ENCODE measurements at places on chromosomes 11 and 22.
A peak's percentile ranks its signal among the peaks of the same experiment; 100 is the strongest.

DNA sequence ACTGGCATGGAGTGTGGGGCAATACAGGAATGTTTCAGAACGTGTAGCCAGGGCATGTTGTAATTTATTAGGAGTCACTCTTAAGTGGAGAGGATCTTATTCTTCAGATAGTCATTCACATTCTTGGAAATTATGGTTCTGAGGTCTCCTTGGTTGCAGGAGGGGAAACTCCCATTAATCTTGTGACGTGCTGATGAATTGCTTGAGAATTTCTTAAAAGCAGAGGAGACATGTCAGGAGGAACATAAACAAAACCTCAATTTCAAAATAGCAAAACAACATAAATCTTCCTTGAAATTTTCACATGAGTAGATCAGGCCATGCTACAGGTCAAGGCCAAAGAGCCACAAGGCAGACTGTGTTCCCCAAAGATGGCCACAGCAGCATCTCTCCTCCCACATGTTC lies 50.4 kb downstream of the ADM start:
- DNase-seq: no peak

DNA sequence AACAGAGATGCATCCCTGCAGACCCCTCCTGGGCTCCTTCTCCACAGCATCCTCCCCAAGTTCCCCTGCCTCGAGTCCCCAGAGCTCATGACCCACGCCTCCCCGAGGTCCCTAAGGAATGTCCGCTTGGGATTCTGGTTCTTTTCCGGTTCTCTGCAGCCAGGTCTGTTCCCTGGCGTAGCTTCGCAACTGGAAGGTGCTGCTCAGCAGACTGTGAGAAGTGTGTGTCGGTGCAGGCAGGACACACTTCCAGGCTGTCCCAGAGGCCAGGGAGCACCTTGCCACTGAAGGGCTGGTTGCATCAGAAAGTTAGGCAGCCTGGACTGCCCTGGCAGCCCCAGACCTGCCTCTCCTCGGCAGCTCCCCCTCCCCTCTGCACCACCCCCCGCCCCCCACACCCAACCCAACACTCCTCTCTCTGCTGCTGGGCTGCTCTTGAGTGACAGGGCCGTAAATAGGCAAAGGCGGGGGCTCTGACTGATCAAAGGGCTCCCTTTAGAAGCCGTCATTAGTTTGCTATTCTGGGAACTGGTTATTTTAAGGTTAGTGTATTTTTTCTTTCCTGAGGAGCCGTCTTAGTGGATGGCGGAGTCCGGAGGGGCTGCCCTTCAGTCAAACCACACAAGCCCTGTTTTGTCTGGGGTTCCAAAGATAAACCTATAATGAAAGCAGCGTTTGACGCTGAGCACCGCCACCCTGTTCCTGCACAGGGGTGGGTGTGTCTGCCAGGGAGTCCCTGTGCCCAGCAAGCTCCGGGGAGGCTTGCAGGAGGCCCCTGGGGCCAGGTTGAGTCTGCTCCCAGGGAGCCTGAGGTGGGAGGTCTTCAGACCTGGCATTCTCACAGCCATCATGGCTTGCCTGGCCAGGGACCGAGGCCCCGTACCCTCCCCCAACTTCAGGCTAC lies 88.6 kb upstream of the KCNQ1OT1 start:
- no peak for DNase-seq

GRCh38 chr11:109236188-109236587 lies 185.8 kb upstream of the C11orf87 start:
- no peak for DNase-seq

DNA sequence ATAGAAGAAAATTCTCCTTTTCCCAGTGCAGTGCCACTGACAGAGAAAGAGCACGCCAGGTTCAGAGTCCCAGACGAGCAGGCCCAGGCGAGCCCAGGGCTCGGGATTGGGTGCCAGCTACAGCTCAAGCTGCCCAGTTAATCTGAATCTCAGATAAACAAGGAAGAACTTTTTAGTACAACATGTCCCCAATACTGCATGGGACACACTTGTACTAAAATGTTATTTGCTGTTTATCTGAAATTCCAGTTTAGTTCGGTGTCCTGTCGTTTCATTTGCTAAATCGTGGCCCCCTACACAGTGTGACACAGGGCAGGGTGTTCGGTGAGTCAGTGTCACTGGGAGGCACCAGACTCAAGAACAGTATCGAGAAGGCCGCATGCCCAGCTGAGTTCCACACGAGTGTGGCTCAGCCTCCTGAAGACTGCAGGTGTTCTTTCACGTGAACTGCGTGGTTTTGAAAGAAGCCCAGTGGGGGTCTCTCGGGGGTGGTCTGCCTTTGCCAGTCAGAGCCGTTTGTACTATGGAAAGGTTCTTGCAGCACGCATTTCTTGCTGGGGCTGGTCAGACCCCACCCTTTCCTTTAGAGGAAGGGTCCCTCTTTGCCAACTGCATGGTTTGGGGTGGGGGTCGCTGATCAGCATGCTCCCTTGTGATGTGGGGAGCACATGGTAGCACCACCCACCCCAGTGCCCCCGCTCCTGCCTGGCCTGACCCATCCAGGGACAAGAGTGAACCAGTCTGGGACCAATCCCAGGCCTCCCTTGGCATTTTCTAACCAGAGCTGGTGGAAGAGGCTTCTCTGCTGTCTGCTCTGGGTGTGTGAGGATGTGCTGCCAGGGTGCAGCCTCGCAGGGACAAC lies 115.6 kb upstream of the B3GAT1 start:
- DNase-seq: no peak

DNA sequence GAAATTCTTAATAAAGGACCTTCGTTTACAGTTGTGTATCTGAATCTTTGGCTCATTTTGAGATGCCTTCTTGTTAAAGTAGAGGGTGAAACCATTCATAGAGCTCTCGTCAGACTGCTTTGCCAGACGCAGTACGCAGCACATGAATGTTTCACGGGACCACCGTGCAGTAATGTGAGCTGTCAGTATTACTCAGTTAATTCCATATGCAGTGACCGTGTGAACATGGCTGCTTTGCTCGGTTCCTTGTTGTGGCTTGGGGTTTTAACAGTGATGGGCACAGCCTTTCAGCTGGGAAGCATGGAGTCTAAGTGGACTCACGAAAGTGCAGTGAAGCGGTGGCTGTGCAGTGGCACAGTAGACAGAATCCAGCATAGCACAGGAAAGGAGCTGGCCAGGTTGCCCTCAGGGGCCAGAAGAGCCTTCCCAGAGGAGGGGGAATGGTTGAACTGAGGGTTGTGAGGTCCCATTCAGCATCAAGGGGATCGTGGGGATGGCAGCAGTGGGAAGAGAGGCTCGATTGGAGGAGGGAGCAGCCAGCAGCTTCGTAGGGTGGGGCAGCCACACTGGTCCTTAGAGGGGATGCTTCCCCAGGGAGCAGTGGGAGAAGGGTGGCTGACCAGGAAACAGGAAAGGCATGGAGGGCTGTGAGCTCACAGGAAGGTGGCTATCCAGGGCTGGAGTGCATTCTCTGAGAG lies 31.4 kb downstream of the PPFIA1 start:
- no peak for DNase-seq

DNA sequence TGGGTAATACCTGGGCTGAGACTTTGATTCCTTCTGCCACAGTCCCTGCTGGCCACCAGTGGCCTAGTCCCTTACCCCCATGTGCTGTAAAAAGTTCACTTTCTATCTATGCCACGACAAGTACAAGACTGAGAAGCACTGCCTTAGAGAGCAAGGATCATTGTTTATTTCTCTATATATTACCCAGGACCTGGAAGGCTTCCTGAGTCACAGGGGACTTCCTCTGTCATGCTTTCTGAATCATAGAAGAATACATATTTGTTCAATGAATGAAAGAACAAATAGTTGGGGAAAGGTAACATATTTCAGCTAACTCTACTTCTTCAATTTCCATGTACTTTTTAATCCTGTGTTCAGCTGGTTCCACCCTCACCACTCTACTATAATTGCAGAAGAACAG lies 5.5 kb upstream of the SYT9 start:
- no peak for DNase-seq

DNA sequence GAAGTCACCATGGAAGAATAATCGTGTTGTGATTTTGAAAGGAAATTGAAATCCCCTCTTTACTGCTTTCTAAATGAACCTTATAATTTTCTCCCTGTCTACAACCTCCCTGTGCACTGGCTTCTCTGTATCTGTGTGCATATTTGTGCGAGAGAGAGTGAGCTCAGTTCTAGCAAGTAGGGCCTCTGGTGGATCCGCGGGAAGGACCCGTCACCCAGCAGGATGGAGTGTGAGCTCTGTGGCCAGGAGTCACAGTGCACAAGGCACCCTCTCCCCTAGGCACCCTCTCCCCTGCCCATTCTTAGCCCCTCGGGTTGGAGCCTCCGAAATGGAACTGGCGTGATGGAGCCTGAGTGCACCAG lies 109.0 kb downstream of the TRIM29 start:
- no peak for DNase-seq

GRCh38 chr22:19454156-19454555 lies 6.6 kb upstream of the C22orf39 start:
- DNase-seq: no peak

GRCh38 chr11:35373284-35373933 lies 45.9 kb downstream of the SLC1A2 start:
- DNase-seq: no peak

- DNase-seq: no peak
Observed at GRCh38 chr11:45146072-45147016, at the start of gene PRDM11. PRDM11 (plus strand) TSS chr11:45146639; CDS start chr11:45181767, 35,128 bp downstream.

- no peak for DNase-seq
Observed at GRCh38 chr22:32695451-32695891, 106.0 kb upstream of the TIMP3 start.

DNA sequence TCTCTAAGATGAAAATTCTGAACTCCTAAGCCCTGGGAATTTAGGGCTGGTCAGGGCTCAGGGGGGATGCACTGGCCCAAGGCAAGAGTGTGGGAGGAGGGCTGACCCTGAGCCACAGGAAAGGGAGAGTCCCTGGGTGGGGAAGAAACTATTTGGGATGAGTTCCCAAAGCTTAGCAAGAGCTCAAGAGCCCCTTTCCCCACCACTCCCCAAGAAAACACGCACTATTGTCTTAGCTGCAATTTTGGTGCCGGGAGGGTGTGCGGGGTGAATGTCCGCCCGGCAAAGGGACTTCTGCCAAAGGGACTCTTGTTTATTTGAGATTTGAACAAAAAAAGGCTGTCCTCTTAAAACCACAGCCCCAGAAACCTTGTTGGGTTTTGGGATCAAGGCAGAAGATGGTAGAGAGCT lies 37.0 kb downstream of the KIAA1671 start:
- DNase-seq: no peak

- DNase-seq: no peak
Observed at GRCh38 chr11:35593143-35593542, 25.1 kb upstream of the FJX1 start.

DNA sequence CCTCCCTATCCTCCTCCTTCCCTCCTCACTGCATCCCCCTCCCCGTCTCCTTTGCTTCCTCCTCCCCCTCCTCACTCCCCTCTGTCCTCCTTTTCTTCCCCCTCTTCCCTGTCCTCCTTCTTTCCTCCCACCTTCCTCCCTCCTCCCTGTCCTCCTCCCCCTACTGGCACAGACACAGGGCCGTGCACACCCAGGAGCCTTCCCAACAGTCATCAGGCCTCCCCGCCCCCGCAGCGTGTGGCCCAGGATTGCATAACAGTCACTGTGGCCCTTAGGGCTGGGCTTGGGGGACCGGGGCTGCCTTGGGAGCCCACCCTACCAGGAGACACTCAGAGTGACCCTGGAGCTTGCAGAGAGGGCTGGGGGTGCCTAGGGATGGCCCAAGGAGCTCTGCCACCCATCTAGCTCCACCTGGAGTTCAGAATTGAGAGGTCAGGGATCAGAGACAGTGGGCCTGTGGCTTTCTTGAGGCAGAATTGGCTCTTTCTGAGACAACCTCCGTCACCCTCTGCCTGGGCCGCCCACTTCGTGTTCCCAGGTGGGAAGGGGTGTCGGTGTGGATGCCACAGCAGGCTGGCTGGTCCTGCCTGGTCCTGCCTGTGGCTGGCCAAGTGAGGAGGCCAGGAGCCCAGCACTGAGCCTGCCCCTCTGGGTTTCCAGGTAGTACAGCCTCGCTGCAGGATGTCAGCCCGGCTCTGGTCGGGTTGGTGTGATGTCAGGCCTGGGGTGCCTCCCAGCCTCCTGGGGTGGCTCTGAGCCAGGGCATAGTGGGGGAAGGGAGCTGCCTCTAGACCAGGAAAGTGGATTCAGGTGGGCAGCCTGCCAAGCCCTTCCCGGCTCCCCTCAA lies 1.6 kb downstream of the SPI1 start:
- no peak for DNase-seq

DNA sequence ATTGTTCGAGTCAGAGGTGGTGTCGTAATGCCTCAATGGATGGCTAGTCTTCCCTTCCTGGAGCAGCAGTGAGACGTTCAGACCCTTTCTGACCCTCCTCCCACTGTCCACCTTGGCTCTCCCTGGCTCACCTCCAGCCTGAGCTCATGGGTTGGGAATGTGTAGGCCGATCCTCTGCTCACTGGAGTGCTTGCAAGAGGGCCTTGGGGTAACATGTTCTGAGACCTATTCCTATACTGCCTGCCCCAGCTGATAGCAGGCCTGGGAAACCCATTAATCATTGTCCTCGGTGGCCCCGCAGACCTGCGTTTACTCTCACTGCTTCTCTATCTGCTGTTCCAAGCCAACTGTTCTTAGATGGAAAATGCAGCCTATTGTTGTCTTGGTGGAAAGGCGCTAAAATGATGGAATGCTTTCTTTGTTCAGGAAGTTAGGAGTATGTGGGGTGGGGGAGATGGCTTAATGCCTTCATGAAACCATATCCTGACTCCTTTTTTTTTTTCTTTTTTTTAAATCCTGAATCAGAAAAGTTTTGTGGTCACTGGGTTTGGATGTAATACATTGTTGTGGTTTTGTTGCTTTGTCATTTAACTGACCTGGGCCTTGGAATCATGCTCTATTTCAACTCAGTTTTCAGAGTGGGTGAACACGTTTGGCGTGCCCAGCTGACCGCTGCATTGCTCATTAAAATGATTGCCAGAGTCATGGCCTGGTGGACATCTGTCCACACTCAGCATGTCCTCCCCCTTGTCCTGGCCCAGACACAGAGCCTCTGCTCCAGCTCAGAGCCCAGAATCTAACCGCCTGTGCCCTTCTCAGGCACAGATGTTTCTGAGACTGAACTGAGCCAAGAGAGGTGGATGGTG lies 72.5 kb downstream of the MICAL2 start:
- DNase-seq: no peak

DNA sequence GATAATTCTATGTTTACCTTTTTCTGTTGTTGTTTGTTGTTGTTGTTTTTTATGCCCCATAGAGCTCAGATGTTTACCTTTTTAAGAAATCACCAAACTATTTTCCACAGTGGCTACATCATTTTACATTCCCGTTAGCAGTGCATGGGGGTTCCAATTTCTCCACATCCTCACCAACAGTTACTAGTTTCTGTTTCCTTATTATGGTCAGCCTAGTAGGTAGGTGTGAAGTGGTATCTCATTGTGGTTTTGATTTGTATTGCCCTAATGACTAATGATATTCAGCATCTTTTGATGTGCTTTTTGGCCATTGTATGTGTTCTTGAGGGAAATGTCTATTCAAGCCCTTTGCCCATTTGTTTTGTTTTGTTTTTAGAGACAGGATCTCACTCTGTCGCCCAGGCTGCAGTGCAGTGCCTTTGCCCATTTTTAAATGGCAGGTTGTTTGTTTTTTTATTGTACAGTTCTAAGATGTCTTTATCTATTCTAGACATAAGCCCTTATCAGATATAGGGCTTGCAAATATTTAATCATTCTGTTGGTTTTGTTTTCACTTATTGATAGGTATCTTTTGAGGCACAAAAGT lies 27.5 kb downstream of the CHEK2 start:
- DNase-seq: no peak

- peak; percentile 22 for DNase-seq
Observed at GRCh38 chr22:46366801-46367706, 31.5 kb downstream of the TRMU start.
